Renal cortical epithelial cell (primary cell): ENCODE measurements at places on chromosomes 5 and 9.

- no peak for DNase-seq
These were observed 7.1 kb upstream of the UNC5A start for GRCh38 chr5:176803068-176803942.

- no peak for DNase-seq
These were observed 109.3 kb downstream of the MUSK start for GRCh38 chr9:110777876-110778215.

DNA sequence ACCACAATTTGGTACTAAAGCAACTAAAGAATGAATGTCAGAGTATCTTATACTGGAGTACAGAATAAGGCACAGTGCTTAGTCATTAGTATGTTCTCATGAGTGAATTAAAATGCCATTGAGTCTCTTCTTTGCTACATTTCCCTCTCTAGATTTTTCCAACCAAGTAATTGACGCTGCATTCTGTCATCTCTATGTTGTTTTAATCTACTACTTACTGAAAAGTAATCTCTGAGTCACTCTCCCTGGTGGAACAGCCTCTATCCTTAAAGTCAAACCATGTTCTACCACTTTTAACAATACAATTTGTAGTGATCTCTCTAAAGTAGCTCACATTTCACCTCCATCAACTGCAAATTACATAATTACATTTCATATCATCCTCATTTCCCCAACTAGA is 495.1 kb downstream of the CDH18 start:
- peak; percentile 7 for DNase-seq

GRCh38 chr9:130929571-130930038 is 9.4 kb downstream of the FIBCD1 start:
- no peak for DNase-seq

- DNase-seq = no peak
These were observed 75.3 kb downstream of the HMGCR start for GRCh38 chr5:75412111-75412990.

DNA sequence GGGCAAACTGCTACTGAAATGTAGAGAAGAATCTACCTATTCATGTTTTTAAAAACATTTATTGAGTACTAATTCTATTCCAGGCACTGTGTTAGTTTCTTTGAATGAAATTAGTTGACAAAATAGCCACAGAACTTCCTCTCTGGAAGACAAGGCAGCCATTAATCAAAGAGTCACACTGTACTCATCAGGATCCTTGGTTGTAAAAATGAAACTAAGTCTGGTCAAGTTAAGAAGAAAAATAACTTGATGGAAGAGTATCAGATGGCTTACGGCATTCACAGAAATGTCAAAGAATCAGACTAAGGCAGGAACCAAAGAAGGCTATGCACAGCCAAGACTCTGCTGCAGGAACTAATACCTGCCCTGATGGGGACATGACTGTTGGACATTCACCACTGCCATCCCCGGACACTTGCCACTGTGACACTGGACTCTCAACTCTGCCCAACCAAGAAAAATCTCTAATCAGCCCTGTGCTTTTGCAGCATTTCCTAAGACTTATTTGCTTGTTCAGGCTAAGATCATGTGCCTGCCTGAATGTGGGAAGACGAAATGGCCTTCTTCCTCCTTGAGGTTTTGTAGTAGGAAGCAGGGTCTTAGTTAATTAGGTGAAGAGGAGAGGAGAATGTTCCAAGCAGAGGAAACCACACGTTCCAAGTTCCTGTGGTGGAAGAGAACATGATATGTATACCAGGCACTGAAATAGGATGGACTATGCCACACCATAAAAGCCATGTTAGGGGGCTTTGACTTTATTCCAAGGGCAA is 23.3 kb upstream of the NDUFB6 start:
- no peak for DNase-seq

DNA sequence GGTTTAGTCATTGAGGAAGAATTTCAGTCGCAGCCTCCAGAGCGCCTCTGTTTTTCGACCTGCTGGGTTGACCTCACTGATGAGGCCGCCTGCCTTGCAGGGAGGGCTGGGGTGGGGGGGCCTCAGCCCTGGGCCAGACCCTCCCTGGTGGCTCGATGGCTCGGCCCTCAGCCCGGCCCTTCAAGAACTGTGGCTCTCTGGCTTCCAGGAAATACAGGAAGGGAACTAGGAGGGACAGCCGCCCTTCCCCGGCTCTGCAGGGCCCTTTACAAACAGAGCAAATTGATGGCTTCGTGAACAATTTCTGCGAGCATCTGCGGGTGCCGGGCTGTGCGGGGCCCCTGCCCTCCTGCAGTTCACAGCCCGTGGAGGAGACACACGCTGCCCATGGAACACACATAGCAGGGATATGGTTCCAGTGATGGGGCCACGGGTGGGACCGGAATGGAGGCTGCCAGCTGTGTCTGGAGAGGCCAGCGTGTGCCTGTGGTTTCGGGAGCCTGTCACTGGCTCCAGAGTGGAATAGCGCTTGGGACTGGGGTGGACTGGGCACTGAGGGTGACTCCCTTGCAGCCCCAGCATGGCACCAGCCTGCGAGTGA is 39.6 kb downstream of the COL5A1 start:
- DNase-seq = no peak

DNA sequence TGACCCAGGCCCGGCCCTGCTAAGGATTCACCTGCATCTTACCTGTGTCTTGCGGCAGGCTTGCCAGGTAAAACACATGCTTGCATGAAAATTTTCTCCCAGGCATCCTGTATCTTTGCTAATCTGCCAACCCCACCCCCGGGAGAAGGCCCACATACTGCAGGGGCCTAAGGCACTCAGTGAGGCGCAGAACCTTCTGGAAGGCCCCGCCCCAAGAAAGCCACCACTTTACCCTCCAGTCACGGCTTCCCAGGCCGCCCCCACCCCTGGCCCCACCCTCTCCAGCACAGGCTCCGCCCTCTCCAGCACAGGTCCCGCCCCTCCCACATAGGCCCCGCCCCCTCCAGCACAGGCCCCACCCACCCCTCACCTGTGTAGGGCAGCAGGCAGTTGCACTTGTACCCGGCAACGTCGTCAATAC is 29.8 kb upstream of the SEC16A start:
- DNase-seq = no peak

GRCh38 chr5:178383301-178383918 is 150.8 kb upstream of the PHYKPL start:
- no peak for DNase-seq

GRCh38 chr5:155193483-155194107 is 180.0 kb downstream of the KIF4B start:
- DNase-seq = no peak

GRCh38 chr5:154371687-154372086 is 74.1 kb upstream of the SAP30L start:
- DNase-seq = peak; percentile 46

- no peak for DNase-seq
These were observed at the start of gene NEURL1B for GRCh38 chr5:172640822-172641358. NEURL1B (plus strand) TSS chr5:172641263; CDS start chr5:172641407, 144 bp downstream.

GRCh38 chr5:172632346-172633092 is 8.5 kb upstream of the NEURL1B start:
- DNase-seq = no peak

DNA sequence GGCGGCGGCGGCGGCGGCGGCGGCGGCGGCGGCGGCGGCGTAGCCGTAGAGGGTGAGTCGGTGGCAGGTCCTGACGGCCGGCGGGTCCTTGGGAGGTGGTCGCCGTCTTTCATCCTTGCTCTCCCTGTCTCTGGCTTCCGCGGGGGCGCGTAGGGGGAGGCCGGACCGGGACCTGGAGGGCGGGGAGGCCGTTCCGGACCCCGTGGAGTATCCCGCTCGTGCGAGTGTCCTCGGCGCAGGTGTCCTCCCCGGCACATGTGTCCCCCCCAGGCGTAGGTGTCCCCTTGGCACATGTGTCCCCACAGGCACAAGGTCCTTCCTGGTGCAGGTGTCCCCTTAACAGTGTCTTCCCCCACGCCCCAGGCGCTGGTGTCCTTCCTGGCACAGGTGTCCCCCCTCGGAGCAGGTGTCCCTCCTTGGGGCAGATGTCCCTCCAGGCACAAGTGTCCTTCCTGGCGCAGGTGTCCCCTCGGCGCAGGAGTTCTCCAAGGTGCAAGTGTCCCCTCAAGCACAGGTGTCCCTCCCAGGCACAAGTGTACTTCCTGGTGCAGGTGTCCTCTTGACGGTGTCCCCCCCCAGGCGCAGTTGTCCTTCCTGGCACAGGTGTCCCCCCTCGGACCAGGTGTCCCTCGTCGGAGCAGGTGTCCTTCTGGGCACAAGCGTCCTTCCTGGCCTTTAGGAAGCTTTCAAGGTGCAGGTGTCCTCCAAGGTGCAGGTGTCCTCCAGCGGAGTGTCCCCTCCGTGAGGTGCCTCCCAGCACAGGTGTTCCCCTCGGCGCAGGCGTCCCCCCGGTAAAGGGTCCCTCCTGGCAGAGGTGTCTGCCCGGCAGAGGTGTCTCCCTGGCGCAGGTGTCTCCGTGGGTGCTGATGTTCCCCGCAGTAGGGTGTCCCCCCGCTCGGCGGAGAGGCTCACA is 519 bp downstream of the EXOC3 start:
- no peak for DNase-seq

- DNase-seq = no peak
These were observed 40.7 kb downstream of the F2RL2 start for GRCh38 chr5:76582230-76583162.
